ENCODE measurements at places on chromosomes 2 and 18.

DNA sequence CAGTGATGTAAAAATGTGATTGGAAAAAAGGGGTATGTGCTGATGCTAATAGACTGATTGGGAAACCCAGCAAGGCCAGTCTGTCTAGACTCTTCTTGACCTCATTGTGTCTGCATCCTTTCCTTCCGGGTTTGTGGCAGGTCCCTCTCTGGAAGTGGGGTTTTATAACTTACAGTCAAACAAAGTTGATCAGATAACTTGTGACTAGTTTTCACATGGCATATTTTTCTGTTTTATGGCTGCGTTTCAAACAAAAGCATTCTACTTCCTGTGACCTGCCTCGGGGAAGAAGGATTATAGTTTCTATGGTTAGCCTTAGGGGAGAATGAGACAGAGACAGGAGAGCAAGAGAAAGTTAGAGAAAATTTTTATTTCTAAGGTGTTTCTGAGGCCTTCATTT, 188.7 kb upstream of the HNMT start:
- DNase-seq: no peak

- no peak for DNase-seq
Observed at GRCh38 chr18:44341759-44342158, 338.9 kb upstream of the SETBP1 start.

DNA sequence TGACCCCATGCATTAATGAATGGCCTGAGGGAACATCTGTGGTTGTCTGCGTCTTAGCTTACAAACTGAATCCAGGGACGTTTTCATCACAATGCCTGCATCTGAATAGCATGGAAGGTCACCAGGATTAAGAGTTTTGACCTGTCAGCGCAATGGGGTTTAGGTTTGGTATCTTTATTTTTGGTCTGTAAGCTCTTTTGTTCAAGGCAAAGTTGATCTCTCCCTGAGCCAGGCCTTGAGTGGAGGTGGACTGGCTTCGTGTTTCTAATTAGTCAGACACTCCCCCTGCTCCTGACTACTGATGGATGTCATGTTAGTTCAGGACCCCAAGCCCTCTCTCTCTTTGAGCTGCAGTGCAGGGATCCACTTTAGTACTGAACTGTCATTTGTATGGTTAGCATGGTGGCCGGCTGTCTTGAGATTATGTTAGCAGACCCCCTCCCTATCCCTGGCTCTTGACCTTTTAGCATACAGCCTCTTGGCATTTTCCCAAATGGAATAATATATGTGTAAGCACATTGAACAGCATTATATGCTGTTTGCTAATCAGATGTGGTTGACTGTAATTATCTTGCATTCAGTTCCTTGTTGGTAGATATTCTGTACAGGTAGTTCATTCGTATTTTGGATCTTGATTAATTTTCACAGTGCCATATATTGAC, 59.2 kb downstream of the LYPD6 start:
- no peak for DNase-seq

DNA sequence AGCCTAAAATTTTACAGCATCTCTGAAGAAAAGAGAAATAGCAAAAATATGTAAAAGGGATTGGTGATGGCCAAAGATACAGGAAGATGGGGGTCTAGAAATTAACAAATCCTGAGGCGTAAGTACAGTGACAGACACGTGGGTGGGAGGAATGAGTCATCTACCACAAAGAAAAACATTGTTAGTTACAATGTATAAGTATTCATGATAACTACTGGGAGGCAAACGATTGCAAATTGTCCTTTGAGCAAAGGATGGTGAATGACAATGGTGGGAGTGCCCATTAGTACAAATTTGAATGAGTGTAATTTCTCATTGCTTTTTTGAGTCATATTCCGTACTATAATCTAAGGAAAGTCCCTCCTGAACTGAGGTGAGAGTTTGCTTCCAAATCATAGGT, 809.0 kb upstream of the FAM98A start:
- DNase-seq: no peak

GRCh38 chr18:45171679-45172191, 443.5 kb upstream of the SLC14A2 start:
- no peak for DNase-seq

DNA sequence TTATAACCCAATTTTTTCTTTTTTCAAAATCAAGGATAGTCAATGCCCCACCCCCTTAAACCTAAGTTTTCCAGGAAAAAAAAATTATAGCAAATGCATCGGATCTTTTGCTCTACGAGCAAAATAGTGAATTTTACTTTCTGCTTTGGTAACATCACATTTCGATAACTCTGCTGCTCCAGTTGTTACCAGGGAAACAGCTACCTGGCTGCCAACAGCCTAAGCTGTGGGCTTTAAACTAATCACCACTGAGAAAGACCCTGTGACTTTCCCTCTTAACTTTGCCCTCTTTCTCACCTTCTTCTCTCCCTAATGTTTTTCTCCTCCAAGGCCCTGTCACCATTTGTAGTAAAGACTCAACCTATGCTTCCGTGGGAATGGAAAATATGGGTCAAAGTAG, 145.5 kb downstream of the ABCA12 start:
- DNase-seq: no peak

GRCh38 chr2:36172824-36173223, 182.8 kb upstream of the CRIM1 start:
- DNase-seq: no peak

GRCh38 chr2:219851801-219852481, 224.5 kb downstream of the SLC4A3 start:
- DNase-seq: no peak

DNA sequence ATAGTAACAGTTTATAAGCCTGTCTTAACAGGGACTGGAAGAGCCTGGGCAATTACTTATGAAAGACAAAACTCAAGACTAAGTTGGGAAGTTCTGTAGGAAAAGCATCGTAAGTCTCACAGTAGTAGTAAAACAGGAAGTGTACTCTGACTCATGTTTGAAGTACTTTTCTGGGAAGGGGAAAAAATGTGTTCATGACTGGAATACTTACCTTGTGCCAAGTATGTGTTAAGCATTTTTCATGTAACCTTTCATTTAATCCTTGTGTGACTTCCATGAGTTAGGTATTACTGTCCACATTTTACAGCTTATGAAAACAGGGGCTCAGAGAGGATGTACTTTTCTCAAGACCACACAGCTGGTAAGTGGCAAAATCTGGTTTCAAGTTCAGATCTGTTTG, 13.7 kb upstream of the SKOR2 start:
- DNase-seq: no peak

- no peak for DNase-seq
Observed at GRCh38 chr2:10260130-10260529, 42.6 kb upstream of the HPCAL1 start.

- no peak for DNase-seq
Observed at GRCh38 chr18:67260841-67261240, 255.7 kb downstream of the DSEL start.

DNA sequence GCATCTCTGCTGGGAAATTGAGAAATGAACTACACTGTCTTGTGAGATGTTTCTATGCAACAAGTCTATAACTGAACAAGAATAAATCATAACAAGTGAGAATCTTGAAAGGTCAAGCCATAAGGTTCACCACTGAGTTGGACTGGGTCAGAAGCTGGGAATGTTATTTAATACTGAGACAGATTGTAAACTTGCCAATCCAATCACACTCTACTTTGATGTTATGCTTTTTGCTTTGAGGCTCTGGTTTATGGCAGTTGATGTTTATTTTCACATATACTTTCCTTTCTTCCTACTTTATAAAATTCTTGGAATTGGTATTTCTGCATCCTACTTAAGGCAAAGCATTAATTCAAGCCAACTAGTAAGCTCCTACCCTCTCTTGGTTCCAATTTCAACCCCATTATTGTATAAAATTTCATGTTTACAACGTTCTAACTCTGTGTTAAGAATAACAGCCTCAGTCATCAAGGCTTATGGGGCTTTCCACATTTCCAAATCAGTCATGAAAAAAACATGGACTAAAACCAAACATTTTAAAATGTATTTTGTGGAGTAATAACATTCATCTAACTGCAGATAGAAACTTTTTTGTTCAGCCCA, 533.4 kb downstream of the NYAP2 start:
- no peak for DNase-seq

- DNase-seq: no peak
Observed at GRCh38 chr2:70738159-70738558, 29.8 kb downstream of the ADD2 start.

DNA sequence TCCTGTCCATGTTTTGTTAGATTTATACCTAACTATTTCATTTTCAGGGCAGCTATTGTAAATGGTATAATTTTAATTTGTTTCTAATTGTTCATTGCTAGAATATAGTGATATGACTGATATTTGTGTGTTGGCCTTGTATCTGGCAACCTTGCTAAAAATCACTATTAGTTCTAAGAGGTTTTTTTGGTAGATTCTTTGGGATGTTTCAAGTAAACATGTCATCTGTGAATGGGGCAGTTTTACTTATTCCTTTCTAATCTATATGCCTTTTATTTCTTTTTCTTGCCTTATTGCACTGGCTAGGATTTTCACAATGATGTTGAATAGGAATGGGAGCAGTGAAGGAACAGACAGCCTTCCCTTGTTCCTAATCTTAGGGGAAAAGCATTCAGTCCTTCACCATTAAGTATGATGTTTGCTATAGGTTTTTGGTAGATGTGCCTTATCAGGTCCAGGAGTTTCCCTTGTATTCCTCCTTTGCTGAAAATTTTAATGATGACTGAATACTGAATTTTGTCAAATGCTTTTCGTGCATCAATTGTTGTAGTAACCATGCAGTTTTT, 41.7 kb downstream of the SNORC start:
- DNase-seq: no peak

- no peak for DNase-seq
Observed at GRCh38 chr18:24616653-24617052, 156.2 kb downstream of the HRH4 start.

DNA sequence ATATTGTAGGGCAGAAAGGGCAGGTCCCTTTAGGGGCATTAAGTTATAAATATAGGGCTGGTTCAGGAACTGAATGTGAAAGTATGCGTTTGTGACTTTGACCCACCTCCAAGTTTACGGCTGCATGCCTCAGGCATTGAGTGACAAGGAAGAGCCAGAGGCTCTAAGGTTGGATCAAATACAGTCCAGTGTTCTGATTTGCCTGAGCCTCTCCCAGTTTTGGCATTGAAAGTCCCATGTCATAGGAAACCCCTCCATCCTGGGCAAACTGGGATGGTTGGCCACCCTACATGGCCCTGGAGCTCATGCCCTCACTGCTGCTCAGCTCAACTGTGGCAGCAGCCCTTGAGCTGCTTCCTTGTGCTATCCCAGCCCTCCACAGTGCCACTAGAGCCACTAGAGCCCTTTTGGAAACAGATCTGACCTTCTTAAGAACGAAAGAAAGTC, 29.9 kb downstream of the HK2 start:
- DNase-seq: no peak

- DNase-seq: no peak
Observed at GRCh38 chr2:88669482-88670214, 21.8 kb upstream of the RPIA start.

GRCh38 chr18:37598966-37599896, 33.6 kb upstream of the CELF4 start:
- no peak for DNase-seq

GRCh38 chr2:14952400-14952963, 320.0 kb downstream of the LRATD1 start:
- no peak for DNase-seq

DNA sequence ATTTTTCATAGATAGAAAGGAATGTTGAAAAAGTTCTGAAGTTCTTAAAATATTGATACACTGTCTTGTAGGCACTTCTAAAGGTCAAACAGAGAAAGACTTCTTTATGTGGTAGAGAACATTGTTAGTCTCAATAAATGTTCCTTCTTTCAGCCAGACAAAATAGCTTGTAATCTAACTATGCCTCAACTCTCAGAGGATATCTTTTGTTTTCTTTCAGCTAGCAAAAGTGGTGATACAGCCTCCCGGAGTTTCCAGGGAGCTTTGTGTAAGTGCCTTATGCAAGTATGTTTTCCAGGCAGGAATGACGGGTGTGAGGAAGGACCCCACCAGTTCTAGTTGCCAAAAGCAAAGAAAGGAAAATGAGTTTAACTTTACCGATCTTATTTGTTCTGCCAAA, 452.1 kb upstream of the ST6GAL2 start:
- DNase-seq: no peak

DNA sequence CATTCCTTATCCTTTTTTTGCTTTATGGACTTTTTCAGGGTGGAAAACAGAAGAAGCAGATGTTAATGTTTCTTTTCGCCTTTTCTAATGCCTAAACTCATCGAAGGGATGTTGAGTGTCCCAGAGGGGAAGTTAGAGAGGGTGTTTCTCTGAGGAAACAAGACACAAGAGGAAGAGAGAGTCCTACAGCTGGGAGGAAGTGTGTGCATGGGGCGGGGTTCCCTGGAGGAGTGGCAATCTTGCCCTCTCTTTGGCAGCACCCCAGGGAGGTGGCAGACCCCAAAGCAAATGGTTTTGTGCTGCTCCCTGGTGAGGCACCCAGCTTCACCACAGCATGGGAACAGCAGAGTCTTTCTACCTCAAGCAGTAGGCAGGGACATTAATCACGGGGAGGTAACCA, 377.6 kb downstream of the RND3 start:
- DNase-seq: no peak

DNA sequence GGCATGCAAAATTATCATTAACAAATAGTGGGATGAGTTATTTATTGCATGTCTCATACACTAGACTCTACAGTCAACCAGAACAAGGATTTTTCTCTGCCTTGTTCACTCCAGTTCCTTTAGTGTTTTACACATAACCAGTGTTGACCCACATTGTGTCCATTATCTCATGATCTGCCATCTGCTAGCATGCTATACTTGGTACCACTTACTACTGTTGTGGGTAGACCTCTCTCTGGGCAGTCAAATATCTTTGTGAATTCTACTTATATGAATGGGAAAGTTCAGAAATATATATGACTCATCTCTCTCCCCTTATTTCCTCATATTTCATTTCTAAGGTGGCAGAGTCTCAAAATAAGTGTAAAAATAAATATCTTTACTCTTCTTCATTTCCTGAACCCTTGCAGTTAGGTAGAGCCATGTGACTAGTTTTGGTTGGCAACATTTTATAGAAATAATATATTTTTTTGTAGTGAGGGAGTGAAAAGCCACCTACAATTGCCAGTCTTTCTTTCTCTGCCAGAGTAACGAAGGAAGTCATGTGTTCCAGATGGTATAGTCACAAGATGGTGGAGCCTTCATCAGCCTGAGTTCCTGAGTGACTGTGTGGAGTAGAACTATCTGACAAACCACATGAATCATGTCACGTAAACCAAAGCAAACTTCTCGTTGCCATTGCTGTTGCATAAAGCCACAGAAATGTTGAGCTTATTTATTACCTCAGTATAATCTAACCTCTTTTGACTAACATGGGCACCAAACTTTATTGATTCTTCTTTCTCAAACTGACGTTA, 704.0 kb downstream of the RNF144A start:
- DNase-seq: no peak

GRCh38 chr2:169865492-169865891, 38.2 kb downstream of the UBR3 start:
- DNase-seq: no peak

Data from C1 segment of cervical spinal cord (tissue), 14 donors.